ENCODE measurements at places on chromosomes 11 and 22.

- no peak for DNase-seq
Observed at GRCh38 chr11:15690320-15690719, 575.6 kb downstream of the INSC start.

DNA sequence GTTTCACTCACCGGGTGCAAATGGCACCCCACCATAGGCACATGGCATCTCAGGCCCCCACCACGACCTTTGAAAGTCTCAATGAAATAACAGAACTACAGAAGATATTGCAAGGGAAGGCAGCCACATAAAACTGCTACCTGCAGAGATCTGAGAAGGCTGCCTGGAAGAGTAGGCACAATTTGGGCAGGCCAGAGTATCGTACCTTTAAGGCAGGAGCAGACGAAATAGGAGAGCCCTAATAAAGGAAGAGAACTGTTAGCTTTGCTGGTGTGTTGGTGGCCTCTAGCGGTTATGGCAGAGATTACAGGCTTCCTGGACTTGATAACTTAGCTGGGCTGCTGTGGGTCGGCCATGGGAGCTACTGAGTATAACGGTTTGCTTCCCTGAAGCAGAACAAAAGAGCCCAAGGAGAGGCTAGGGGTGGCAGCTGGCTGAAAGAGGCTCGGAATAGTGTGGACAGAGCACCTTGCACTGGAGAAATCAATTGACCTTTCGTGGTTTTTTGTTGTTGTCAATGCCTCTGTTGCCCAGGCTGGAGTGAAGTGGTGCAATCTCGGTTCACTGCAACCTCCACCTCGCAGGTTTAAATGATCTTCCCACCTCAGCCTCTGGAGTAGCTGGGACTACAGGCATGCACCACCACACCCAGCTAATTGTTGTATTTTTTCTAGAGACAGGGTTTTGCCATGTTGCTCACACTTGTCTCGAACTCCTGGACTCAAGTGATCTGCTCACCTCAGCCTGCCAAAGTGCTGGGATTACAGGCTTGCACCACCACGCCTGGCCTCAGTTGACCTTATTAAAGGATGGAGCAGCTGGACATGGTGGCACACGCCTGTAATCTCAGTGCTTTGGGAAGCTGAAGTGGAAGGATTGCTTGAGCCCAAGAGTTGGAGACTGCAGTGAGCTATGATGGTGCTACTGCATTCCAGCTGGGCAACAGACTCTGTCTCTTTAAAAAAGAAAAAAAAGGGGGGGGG lies 4.8 kb downstream of the SDF2L1 start:
- no peak for DNase-seq

- DNase-seq = no peak
Observed at GRCh38 chr22:19871023-19871844, 16.6 kb upstream of the GNB1L start.

GRCh38 chr11:42764936-42765335 lies 546.9 kb upstream of the API5 start:
- no peak for DNase-seq

DNA sequence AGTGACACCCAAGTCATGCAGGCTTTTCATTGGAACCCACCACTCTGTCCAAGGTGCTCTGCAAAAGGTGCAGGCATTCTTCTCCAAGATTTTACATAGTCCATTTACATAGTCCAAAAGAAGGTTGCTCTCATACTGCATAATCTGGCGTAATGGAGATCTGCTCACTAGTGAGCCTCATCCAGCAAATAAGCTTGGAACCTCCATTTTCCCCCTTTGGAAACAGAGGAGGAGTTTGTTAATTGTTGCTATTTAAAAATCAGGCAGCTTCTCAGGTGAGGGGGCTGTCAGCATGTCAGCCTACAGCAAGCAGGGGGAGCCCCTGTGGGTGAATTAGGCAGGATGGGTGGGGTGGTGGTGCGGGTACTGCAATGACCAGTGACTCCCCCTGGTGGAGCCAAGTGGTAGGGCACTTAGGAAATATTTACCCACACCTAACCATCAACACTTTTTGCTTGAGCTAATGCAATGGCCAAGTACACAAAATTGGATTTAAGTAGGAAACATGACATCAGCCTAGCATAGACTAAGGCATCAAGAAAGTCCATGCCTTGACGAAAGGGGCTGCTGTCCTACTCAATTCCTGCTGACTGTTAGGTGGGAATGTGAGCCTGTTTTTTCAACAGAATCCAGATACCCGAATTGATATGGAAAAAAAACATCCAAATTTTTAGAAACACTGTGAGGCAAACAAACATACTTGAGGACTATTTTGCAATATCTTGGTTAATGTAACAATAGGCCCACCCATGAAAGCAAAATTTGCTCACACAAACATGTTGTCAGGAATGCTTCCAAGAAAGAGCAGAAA lies 64.5 kb downstream of the AMBRA1 start:
- peak; percentile 22 for DNase-seq

GRCh38 chr11:110527146-110527545 lies 97.4 kb downstream of the FDX1 start:
- DNase-seq = no peak

DNA sequence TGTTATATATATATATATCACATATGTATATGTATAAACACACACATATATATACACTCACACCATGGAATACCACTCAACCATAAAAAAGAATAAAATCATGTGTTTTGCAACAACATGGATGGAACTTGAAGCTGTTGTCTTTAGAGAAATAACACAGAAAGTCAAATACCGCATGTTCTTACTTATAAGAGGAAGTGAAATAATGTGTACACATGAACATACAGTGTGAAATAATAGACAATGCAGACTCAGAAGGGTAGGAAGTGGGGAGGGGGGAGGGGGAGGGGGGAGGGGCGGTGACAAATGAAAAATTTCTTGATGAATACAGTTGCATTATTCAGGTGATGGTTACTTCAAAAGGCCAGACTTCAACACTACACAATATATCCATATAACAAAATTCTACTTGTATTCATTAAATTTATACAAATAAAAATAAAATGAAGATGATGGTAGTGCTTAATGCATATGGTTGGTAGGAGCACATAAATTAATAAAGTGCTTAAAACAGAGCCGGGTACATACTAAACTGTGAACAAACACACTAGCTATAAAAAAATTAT lies 5.8 kb upstream of the OR5B2 start:
- DNase-seq = no peak

DNA sequence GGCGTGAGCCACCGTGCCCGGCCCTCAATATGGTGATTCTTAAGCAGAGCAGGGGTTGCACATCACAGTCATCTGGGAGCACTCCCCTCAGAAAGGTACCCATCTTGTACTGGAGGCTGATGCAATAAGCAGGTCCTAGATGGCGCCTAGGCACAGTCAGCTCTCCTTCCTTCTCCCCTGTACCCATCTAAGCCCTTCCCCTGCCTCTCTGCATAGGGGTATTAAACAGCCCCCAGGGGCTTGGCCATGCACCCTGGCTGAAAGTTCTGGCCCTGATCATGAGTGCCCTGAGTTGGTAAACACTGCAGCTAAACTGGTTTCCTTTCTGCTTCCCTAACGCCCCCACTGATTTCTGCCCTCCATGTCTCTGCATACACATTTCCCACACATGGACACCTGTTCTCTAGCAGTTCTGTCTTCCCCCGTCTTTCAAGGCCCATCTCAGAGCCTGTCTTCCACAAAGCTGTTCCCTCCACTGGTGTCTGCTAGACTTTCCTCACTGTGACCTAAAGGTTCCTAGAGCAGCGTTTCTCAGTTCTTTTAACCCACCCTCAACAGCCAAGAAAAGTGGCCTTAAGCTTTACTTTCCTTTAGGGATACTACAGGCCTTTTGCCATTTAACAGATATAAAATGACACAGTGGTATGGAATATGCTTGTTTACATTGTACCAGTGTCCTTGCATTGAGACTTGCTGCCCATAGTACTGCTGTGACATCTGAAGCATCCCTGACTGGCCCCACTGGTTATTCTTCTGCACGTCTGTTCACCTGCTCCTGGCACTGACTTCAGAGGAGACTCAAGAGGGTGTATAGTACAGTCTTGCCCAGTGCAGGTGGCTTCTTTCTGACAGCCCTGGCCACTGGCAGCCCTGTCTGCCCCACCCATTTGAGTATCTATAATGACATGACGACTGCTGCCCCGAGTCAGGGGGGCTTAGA lies 15.6 kb downstream of the UBE2L3 start:
- DNase-seq = no peak

DNA sequence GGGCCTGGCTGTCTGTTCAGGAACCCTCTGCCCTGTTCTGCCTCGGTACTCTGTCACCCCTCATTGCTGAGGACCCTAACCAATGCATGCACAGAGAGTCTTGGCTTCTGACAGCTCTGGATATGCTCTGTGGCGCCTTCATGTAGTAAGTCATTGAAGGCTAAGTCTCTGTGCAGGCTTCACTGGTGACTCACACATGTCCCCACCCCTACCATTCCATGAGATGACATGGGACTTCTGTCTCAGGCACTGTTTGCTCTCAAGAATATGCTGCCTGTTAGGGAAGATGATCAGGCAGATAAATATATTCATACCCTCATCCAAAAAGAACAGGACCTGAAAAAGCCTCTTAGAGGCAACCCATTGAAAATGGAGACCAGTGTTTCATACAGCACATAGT lies 43.6 kb upstream of the HORMAD2 start:
- DNase-seq = no peak

- no peak for DNase-seq
Observed at GRCh38 chr22:39466228-39467006, 9.6 kb downstream of the MGAT3 start.

DNA sequence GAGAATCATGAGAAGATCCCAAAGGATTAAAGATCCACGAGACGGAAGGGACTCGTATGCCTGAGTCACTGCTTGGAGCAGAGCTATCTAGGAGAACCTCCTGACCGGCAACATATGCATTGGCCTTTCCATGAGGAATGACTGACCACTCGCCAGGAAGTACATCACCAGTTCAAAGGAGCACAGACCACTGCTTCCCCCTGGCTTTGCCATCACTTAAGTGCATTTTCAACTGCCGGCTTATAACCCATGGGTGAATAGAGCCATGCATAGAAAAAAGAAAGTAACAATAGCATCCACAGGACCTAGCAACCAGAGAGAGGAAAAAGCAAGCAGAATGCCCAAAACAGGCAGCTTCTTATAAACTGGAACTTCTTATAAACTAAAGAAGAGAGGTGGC lies 98.3 kb upstream of the ZC3H12C start:
- DNase-seq = no peak

- DNase-seq = no peak
Observed at GRCh38 chr22:24367841-24368240, 59.6 kb upstream of the ADORA2A start.

DNA sequence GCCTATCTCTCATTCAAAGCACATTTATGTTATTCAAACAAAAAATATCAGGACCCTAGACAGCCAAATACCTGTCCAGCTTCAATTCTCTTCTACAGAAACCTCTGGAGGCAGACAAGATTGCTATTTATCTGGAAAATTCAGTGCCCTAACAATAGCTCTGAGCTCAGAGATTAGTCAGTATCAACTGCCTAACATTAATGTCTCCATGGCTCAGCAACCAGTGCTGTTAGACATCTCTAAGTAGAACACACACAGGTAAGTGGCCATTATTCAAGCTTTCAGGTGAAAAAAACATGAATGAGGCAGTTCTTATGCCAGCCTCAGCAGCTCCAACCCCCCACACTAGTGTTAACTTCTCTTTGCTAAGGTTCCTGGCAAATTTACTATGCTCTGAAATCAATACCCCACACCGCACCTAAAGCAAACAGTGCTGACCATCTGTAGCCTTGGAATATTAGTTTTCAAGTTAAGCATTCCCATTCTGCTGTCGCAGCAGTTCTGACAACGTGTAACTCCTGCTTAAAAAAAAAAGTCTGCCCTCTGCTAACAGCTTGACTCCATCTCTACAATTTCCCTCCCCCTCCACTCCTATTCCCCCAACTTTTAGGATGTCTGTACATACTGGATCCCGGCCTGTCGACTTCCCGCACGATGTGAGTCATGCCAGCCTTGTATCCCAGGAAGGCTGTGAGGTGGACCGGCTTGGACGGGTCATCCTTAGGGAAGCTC lies 1.5 kb downstream of the RPL3 start:
- DNase-seq = peak; percentile 39

GRCh38 chr11:68353669-68354068 lies 41.3 kb downstream of the LRP5 start:
- DNase-seq = no peak

DNA sequence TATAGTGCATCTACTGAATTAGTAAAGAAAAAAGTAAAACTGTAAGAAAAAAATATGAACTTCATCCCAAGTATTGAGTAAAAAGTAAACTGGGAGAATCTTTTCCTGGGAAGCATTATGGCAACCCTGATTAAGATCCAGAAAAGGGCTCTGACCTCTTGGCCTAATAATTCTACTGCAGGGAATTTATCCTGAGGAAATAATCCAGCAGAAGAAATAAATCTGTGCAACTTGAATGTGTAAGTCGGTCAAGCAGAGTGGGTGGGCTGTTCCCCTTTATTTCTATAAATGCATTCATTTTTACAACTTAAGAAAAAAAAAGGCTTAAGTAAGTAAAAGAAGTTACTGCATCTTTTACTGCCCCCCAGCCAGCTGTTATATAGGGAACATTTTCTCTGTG lies 111.2 kb upstream of the PARVA start:
- DNase-seq = no peak

- DNase-seq = no peak
Observed at GRCh38 chr22:46288846-46289243, 7.8 kb upstream of the GTSE1 start.

GRCh38 chr11:130710021-130710420 lies 206.3 kb downstream of the SNX19 start:
- DNase-seq = no peak

GRCh38 chr11:120520091-120520822 lies 8.7 kb downstream of the GRIK4 start:
- no peak for DNase-seq

GRCh38 chr11:111718436-111718835 lies 47.8 kb downstream of the PPP2R1B start:
- no peak for DNase-seq

DNA sequence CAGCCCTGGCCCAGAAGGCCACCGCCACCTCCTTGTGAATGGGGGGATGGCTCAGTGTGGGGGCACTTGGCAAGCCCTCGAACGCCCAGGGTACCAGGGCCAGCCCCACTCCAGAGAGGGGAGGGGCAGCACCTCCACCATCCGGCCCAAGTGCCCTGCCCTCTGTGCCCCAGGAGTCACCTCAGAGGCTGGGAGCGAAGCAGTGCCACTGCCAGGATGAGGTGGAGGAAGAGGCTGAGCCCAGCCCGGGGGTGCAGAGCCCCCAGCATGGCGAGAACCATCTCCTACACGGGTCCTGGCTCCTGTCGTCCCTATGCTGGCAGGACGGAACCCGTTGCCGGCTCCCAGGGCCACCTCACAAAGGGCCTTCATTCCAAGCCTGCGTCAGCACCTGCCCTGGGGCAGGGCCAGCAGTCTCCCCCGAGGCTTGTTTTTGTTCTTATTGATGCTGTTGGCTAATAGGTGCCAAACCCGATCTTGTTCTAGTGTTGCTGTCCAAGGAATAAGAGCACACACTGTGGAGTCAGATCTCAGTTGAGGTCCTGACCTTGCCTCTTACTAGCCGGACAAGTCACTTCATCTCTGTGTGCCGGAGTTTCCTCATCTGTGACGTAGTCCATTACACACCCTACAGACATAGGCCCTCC lies at the start of gene FREY1:
TSS of gene FREY1 (minus strand) at position 307 of the 647 bp plus-strand sequence. CDS start at position 281, 26 bp downstream.
- no peak for DNase-seq
